ENCODE measurements at places on chromosomes 5 and 9.
A peak's percentile ranks its signal among the peaks of the same experiment; 100 is the strongest.

- no peak for DNase-seq
These were observed 558.0 kb downstream of the PDE4D start for GRCh38 chr5:59335544-59335943.

- DNase-seq = peak; percentile 86
These were observed at the start of gene WDR38 for GRCh38 chr9:124852829-124853531. TSS of gene WDR38 (plus strand) at chr9:124853460. CDS start at chr9:124853532, 72 bp downstream.

- no peak for DNase-seq
These were observed 778.1 kb downstream of the TLR4 start for GRCh38 chr9:118482306-118482705.

- DNase-seq = no peak
These were observed 126.0 kb downstream of the TMEM174 start for GRCh38 chr5:73298772-73299630.

- no peak for DNase-seq
These were observed 142.1 kb downstream of the LHFPL2 start for GRCh38 chr5:78506261-78507024.

- no peak for DNase-seq
These were observed 1625.2 kb downstream of the MAT2B start for GRCh38 chr5:165130656-165131055.

DNA sequence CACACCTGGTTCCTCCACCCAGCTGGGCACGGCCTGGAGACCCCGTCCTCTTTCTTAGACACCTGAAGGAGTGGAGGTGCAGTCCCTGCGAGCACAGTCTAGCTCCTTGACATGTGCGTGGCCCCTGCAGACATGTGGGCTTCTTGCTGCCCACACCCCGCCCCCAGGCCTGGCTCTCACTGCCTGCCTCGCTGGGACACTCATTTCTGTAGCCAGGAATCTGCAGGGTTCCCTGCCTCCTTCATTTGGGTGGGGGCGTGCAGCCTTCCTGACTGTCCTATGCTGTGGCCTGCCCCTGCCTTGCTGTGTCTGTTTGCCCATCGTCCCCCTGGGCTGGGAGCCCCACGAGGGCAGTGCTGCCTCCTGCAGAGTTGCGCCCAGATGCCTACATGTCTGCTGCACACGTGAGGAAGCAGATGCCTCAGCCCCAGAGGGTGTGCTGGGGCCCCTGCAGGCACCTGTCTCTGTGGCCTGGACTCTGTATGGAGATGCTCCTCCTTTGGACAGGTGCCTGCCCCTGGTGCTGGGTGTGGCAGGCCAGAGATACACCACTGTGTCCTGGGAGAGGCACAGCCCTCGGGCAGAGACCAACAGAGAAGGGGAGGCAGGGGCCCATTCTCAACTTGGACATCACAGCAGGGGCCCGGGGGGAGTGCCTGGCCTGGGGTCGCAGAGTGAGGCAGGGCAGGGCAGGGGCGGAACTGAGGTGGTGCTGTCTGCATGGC lies 22.6 kb downstream of the FLT4 start:
- no peak for DNase-seq

DNA sequence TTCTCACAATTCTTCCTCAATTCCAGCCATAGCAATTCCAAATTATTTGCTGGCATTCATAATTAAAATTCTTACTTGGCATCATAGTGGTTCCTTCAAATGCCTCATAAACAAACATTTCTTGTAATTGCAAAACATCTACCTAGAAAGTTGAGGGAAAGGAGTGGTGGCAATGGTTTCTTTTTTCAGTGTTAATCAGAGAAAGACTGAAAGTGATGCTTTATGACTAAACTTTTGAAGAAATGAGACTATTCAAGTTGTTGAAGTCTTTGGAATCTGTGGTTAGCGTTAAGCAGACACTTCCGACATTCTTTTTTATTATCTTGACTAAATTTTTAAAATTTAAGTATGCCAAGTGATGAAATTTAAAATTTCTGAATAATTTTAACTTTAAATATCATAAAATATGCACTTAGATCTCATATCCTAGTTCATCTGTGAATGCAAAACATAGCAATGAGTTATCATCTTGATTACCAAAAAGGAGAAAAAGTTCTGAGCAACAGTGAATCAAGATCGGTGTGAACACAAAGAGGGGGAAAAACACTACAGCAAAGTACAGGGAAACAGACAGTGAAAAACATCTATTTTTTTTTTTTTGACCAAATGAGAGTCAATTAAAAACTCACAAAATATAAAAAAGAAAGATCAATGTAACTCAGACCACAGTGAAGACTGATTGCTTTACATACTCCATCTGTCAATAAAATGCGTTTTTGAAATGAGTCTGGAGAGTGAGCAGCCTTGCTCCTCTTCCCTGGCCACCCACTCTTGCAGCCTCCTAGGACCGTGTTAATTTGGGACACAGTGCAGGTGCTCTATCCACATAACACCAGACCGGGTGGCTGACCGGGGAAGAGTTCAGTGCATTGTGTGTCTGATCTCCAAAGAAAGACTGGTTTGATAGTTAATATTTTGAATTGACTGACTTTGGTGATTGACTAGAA lies 20.6 kb upstream of the IL7R start:
- no peak for DNase-seq

- DNase-seq = peak; percentile 86
These were observed 7.3 kb upstream of the C5orf58 start for GRCh38 chr5:170225326-170226128.

GRCh38 chr5:116271446-116272025 lies 186.7 kb downstream of the COMMD10 start:
- no peak for DNase-seq

DNA sequence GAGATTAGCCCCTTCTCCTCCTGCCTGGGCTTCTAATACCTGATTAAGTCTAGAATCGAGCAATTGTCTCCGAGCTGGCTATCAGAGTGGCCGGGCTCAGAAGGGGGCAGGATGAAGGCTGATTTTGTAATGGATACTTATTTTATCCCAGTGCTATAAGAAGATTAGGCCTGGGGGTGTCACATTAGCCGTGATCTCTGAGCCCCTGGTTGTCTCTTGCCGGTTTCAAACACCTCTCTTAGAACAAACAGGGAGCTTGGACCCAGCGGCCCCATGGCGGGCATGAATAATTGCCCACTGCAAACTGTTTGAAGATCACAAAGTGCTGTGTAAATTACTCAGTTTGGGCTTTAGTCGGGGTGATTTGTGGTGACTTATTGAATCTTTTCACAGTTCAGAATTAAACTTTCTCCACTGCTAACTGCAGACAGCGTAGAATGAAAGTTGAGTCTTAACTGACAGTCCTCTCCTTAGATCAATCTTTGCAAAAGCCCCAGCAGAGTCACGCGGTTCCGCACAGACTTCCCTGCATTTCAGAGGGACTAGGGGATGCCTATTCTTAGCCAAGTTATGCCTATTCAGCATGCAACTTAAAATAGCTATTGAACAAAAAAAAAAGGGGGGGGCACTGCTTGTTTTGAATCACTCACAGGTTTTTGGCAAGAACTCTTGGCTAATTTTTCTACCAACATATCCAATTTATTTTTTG lies 200.6 kb upstream of the IRX1 start:
- no peak for DNase-seq

DNA sequence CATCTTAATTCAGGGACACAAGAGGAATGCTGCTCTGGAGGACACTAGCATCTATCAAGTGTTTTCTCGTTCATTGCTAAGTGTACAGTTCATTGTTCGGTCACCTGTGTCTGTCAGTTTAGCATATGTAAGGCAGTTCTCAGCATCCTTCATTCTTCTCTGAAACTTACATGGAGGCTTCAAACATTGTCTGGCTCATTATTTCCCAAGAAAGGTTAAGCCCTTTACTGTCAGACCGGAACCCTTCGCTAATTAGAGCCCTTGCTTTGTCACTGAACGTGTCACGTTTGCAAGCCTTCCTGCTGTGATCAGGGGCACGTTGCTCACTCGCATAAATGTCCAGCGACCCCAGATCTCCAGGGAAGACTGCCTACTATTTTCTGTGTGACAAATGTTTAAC lies 62.3 kb upstream of the RIOK2 start:
- no peak for DNase-seq

DNA sequence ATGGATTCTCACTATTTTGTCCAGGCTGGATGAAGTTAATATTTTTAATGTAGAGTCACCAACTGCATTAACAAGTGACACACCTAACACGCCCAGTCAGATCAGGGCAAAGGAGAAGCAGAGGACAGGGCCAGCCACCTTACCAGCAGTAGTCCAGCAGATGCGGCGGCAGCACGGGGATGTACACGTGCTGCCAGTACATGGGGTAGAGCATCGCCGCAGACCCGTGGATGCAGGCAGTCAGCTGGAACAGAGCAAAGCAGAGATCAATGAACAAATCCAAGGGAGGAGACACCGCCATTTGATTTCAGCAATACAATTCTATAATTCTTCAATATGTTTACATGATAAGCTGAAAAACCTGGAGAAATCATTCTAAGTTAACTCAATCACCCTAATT lies 274.2 kb downstream of the CRB2 start:
- DNase-seq = peak; percentile 14

- no peak for DNase-seq
These were observed 289.4 kb downstream of the EFNA5 start for GRCh38 chr5:107381189-107381856.

DNA sequence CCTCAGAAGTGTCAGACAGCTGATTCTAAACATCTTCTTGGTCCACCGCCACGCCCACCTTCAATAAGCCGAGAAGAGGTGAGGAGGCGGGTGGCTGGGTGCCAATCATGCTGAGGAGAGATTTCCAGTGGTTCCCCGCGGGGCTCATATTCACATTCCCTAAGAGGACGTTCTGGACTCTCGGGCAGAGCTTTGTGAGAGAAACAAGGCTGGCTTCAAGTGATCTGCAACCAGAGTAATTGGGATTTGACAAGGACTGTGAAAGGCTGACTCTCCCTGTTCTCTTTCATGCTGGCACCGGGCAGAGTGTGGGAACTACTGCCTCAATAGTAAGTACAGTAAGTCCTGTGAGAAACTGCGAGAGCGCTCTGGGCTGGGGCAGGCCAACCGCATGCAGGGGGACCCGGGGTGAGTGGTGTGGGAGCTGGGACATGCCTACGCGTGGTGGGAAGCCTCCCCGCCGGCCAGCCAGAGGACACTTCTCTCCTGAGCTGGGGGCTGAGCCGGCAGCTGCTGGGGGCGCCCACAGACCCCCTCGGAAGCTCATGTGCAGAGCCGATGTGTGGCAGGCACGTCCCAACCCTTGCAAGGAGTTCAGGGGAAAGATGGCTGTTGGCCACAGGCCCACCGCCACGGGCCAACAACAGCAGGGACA lies 110.9 kb downstream of the LIFR start:
- DNase-seq = no peak

- DNase-seq = no peak
These were observed 450.8 kb upstream of the TLE4 start for GRCh38 chr9:79120941-79121340.

DNA sequence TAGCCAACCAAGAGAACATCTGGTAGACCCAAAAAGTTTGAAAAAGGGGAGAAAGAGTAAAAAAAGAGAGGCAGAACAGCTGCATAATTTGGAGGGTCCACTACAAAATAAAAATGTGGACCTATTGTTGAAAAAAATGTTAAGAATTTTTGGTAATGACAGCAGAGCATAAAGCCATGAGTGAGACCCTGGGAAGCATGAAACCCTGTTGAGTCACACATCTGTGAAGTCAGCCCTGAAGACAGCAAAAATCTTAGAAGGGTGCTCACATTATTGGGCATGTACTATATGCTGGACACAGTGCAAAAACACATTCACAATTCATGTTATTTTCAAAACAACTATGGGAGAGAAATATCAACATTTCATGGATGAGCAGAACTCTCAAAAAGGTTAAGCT lies 56.4 kb upstream of the LIFR start:
- no peak for DNase-seq
